Upper lobe of left lung (tissue), 6 donors: ENCODE measurements at places on chromosomes 16 and 17.

- no peak for DNase-seq
- H3K27me3 ChIP-seq: no peaks in the 10 kb centered on the region
- no peaks in the 10 kb centered on the region for H3K4me1 ChIP-seq
- H3K27ac ChIP-seq: no peak overlapping the region
- H3K36me3 ChIP-seq: no peaks in the 10 kb centered on the region
- no peak overlapping the region for H3K4me3 ChIP-seq
Observed at GRCh38 chr16:54412037-54412436, 125.5 kb upstream of the IRX3 start.

DNA sequence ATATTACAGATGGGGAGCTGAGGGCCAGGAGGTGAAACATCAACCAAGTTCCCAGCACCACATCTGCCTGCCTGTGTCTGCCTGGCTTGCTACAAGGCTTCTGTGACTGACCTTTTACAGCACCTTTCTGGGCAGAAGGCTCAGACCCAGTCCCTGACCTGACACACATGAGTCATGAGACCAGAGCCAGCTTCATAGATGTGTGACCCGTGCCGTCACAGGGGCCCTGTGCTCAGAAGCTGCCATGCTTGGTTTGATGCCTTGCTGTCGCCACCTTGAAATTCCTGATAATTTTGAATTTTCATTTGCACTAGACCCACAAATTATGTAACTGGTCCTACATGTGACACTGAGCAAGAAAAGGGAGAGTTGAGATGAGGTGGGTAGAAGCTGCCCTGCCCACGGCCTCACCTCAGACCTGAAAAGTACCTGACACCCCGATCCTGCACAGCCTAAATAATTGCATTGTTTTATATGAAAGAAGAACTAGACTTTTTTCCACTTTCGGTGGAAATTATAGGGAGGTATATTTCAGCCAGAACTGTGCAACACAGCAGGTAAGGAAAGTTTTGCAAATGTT, 13.3 kb upstream of the PECAM1 start:
- H3K27me3 ChIP-seq: no peaks in the 10 kb centered on the region
- H3K36me3 ChIP-seq: no peaks in the 10 kb centered on the region
- peak overlapping the region; percentile 76 for H3K27ac ChIP-seq
- H3K4me3 ChIP-seq: no peak overlapping the region

DNA sequence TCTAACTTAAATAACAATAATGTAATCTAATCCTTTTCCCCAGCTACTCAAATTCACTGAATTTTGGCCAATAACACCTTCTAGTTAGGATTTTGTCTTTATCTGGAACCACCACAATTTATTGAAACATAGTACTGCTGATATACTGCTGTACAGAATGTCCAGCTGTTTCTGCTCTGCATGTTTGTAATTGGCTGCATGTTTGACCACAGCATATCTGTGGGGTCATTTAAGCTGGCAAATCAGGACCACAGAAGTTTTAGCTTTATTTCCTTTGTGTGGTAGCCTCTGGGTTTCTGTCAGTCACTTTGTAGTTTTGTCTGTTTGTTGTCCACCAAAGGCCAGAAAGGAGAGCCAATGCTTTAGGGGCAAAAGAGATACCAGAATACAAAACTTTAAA, 22.2 kb upstream of the RAB11FIP4 start:
- H3K4me1 ChIP-seq: peaks cover 10% of the 10 kb centered on the region
- H3K27me3 ChIP-seq: no peaks in the 10 kb centered on the region
- no peak for DNase-seq
- no peak overlapping the region for H3K4me3 ChIP-seq

- H3K4me3 ChIP-seq: no peak overlapping the region
- peaks cover 38% of the 10 kb centered on the region for H3K36me3 ChIP-seq
- no peaks in the 10 kb centered on the region for H3K27me3 ChIP-seq
- no peak for DNase-seq
Observed at GRCh38 chr17:82563318-82563717, 43.8 kb downstream of the FOXK2 start.

DNA sequence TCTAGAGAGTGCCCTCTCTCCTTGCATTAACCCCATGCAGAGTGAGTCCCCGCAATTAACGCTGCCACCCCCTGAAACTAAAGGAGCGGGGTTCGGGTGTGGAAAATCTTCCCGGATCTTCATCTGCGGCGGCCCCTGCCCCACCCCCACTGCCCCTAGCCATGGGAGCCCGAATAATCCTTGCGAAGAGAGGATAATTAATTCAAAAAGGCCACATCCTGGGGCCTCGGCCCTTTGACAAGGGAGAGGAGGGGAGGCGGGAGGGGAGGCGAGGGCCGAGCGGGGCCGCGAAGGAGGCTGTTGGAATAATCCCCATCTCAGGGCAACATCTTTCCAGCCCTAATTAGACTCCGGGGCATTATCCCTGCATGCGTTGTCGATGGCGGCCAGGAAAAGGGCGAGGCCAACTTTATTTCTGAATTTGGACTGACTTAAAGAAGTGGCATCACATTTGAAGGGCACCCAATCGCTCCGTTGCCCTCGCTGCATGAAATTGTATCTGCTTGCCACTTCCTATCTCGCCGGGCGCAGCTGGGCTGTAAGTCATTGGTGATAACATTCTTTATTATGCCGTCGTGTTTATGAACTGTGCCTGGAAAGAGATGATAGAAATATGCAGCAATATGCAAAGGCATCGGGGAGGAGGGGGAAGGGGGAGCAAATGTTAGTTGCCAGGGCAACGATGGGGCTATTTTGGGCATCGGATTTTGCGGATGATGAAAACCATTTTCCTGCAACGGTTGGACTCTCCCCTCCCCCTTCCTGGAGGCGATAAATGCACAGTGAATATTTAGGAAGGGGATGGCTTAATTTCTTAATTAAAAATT, 387.1 kb upstream of the TNRC6C start:
- no peak for DNase-seq
- H3K4me3 ChIP-seq: no peak overlapping the region
- no peak overlapping the region for H3K27ac ChIP-seq

GRCh38 chr17:16986391-16986790, 14.5 kb upstream of the TNFRSF13B start:
- H3K4me1 ChIP-seq: peaks cover 10% of the 10 kb centered on the region
- no peaks in the 10 kb centered on the region for H3K27me3 ChIP-seq
- no peak overlapping the region for H3K4me3 ChIP-seq
- no peak overlapping the region for H3K27ac ChIP-seq

- no peaks in the 10 kb centered on the region for H3K36me3 ChIP-seq
- no peak for DNase-seq
- no peak overlapping the region for H3K4me3 ChIP-seq
- no peak overlapping the region for H3K27ac ChIP-seq
Observed at GRCh38 chr16:12387786-12388185, 411.3 kb downstream of the SNX29 start.

- peak; percentile 66 for DNase-seq
- no peak overlapping the region for H3K27ac ChIP-seq
- no peaks in the 10 kb centered on the region for H3K36me3 ChIP-seq
- no peak overlapping the region for H3K4me3 ChIP-seq
Observed at GRCh38 chr16:706189-707061, 824 bp upstream of the FBXL16 start.

- H3K27ac ChIP-seq: no peak overlapping the region
- H3K27me3 ChIP-seq: no peaks in the 10 kb centered on the region
- peaks cover 5% of the 10 kb centered on the region for H3K36me3 ChIP-seq
- no peak overlapping the region for H3K4me3 ChIP-seq
- DNase-seq: no peak
- H3K4me1 ChIP-seq: no peaks in the 10 kb centered on the region
Observed at GRCh38 chr16:23216658-23217246, 34.2 kb downstream of the SCNN1G start.

GRCh38 chr17:40322358-40323315, 13.7 kb downstream of the RARA start:
- H3K27me3 ChIP-seq: no peaks in the 10 kb centered on the region
- peak overlapping the region; percentile 93 for H3K27ac ChIP-seq
- peak overlapping the region; percentile 82 for H3K4me3 ChIP-seq
- no peaks in the 10 kb centered on the region for H3K36me3 ChIP-seq

GRCh38 chr17:4839221-4839620, 6.1 kb downstream of the MINK1 start:
- no peak overlapping the region for H3K27ac ChIP-seq
- peaks cover 31% of the 10 kb centered on the region for H3K4me1 ChIP-seq
- no peaks in the 10 kb centered on the region for H3K27me3 ChIP-seq
- no peak for DNase-seq

- no peak for DNase-seq
- no peaks in the 10 kb centered on the region for H3K36me3 ChIP-seq
- no peaks in the 10 kb centered on the region for H3K27me3 ChIP-seq
- H3K27ac ChIP-seq: no peak overlapping the region
- H3K4me3 ChIP-seq: no peak overlapping the region
Observed at GRCh38 chr17:11363565-11364117, 122.6 kb downstream of the SHISA6 start.

GRCh38 chr17:70370816-70371215, 201.5 kb downstream of the KCNJ2 start:
- no peaks in the 10 kb centered on the region for H3K27me3 ChIP-seq
- peaks cover 2% of the 10 kb centered on the region for H3K4me1 ChIP-seq
- no peaks in the 10 kb centered on the region for H3K36me3 ChIP-seq

- DNase-seq: no peak
- H3K27me3 ChIP-seq: no peaks in the 10 kb centered on the region
- H3K27ac ChIP-seq: no peak overlapping the region
- no peak overlapping the region for H3K4me3 ChIP-seq
- H3K4me1 ChIP-seq: no peaks in the 10 kb centered on the region
- peaks cover 8% of the 10 kb centered on the region for H3K36me3 ChIP-seq
Observed at GRCh38 chr17:44722254-44722653, 13.8 kb downstream of the DBF4B start.

DNA sequence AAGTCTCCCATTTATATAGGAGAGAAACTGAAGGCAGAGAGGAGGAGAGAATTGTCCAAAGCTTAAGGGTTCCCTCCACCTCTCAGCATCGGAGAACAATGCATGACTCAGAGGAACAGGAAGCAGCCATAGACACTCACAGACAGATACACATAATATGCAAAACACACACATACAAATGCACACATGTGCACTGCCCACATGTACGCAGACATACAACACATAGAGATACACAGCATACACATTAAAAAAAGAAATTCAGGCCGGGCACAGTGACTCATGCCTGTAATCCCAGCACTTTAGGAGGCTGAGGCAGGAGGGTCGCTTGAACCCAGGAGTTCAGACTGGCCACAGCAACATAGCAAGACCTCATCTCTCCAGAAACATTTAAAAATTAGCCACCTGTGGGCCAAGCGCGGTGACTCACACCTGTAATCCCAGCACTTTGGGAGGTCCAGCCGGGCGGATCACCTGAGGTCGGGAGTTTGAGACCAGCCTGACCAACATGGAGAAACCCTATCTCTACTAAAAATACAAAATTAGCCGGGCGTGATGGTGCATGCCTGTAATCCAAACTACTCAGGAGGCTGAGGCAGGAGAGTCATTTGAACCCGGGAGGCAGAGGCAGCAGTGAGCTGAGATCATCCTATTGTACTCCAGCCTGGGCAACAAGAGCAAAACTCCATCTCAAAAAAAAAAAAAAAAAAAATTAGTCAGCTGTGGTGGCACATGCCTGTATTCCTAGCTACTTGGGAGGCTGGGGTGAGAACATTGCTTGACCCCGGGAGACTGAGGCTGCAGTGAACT, 11.3 kb downstream of the ERAL1 start:
- H3K27me3 ChIP-seq: no peaks in the 10 kb centered on the region
- no peak overlapping the region for H3K27ac ChIP-seq
- H3K36me3 ChIP-seq: peaks cover 2% of the 10 kb centered on the region
- H3K4me1 ChIP-seq: no peaks in the 10 kb centered on the region

GRCh38 chr16:57694725-57695679, at the start of gene DRC7:
Gene DRC7 (plus strand): TSS chr16:57694806. CDS start chr16:57697950, 3,144 bp downstream.
- peak; percentile 16 for DNase-seq
- peak within 1 kb of the TSS; percentile 54 for H3K27ac ChIP-seq

GRCh38 chr17:16398270-16399267, 16.8 kb upstream of the TRPV2 start:
- no peak overlapping the region for H3K27ac ChIP-seq
- H3K4me1 ChIP-seq: peaks cover 6% of the 10 kb centered on the region
- no peaks in the 10 kb centered on the region for H3K27me3 ChIP-seq
- H3K36me3 ChIP-seq: no peaks in the 10 kb centered on the region
- no peak for DNase-seq
- no peak overlapping the region for H3K4me3 ChIP-seq

DNA sequence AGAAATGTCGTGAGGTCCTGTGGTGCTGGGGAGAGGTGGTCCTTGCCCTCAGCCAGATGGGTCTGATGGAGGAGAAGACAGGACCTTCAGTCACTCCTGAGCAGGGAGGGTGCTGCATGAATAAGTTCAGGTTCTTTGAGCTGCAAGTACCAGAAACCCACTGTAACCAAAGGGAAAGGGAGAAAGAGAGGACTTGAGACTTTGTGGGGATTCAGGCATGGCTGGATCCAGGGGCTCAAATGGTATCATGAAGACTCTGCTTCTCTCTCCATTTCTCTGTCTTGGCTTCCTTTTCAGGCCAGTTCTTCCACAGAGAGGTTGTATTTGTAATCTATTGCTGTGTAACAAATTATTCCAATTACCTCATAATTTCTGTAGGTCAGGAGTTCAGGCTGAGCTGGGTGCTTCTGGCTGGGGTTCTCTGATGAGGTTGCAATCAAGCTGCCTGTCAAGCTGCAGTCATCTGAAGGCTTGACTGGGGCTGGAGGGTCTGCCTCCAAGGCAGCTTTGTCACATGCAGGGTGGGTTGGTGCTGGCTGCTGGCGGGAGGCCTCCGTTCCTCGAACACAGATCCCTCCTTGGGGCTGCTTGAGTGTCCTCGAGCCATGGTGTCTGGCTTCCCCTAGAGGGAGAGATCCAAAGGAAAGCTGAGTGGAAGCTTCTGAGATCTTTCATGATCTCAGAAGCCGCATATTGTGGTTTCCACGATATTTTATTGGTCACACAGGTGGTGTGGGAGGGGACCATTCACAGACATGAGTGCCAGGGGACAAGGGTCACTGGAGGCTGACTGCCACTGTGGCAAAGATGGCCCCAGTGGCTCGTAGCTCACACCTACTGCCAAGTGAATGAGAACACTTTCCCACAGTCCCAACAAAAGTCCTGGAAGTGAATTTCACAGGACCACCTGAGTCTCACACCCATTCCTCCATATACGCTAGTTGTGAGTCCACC, 5.9 kb upstream of the ADCY7 start:
- no peak overlapping the region for H3K4me3 ChIP-seq
- H3K27me3 ChIP-seq: no peaks in the 10 kb centered on the region
- peak overlapping the region; percentile 16 for H3K27ac ChIP-seq
- H3K36me3 ChIP-seq: no peaks in the 10 kb centered on the region
- no peak for DNase-seq
- H3K4me1 ChIP-seq: peaks cover 22% of the 10 kb centered on the region
